ENCODE measurements at places on chromosomes 7 and 10.
A peak's percentile ranks its signal among the peaks of the same experiment; 100 is the strongest.

DNA sequence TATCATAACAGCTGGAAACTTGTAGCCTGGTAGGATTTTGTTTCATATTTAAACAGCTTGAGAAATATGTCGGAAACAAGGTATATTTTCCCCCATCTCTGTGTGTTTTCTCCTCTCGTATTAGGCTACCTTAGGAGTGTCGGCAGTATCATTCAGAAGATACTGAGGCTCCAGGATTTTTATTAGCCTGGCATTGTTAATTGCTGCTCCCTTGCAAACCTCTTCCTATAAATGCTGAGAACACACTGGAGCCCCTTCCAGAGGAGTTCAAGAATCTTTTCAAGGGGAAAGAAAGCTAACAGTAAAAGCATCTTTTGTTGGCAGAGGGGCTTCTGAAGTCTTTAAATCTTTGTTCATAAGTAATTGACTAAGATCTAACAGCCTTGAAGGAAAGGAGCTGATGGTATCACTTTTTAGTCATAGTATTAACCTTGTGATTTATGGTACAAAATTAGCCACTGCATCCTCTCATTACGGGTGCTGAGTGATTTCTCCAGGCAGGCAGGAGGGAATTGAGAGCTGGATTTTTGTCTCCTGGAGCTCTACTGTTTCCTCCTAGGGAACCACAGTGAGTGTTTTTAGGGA lies 998.7 kb downstream of the LRMDA start:
- DNase-seq, result no peak

DNA sequence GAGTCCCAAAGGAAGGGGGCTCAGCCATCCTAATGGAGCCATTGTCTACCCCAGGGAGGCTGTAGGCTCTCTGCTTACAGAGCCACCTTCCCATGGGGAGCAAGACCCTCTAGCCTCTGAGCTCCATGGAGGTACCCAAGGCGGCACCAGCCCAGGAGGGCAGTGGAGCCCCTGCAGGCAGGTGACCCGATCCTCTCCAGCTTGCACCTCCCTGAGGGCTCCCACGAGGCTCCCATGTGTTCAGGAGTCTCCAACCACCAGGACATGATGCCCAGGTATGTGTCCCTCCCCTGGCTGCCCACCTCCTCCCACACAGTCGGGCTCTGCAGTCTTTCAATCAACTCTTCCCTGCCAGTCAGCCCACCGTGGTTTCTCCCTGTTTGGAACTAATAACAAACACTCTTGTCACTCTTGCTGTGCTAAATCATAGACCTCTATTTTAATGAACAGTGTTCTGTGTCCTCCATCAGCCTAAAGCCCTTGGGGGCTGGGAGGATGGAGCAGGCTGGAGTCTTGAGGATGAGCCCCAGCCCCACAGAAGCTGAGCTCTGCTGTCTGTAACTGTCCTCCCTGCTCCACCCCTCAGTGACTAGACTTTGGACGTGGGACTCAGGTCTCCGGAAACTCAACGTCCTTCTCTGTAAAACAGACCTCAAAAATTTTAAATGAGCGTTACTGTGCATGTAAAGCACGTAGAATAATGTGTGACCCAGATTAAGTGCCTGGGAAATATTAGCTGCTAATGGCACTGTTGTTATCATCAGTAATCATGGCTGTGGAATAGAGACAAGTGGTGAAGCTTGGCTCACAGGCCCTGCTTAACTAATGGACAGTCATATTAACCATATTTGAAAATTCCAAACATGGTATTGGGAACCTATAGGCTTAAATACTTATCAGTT lies 298.9 kb downstream of the WDR37 start:
- no peak for DNase-seq

DNA sequence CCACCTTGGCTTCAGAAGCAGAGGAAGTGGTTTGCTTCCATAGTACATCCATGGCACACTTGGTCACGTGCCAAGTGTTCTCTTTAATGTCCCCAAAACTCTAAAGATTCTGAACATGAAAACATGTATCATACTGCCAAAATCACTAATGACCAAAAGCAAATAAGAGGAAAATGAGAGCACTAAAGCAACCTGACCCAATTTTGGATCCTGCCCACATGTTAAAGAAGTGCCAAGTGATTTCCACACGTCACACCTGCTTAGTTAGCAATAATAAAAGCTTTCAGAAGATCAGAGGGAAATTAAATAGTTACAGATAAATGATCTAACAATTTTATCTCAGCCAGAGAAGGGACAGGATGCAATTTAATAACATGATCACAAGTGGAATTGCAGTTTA lies 1170.0 kb downstream of the XPNPEP1 start:
- DNase-seq, result no peak

DNA sequence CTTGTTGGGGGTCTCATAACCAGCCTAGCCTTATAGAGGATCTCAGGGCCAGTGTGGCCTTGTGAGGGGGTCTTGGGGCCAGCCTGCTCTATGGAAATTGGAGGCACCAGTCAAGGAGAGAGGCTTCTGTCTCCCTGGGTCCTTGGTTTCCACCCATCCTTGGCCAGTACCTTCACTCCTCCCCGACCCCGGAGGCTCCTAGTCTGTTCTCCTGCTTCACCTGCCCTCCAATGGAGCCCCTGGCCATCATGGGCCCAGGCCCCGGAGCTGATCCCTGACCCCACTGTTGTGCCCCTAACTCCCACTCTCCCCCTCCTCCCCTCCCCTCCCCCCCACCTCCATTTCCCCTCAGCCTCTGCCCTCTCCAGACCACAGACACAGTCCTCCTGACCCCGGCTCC lies 29.7 kb downstream of the RASGEF1A start:
- DNase-seq, result no peak

DNA sequence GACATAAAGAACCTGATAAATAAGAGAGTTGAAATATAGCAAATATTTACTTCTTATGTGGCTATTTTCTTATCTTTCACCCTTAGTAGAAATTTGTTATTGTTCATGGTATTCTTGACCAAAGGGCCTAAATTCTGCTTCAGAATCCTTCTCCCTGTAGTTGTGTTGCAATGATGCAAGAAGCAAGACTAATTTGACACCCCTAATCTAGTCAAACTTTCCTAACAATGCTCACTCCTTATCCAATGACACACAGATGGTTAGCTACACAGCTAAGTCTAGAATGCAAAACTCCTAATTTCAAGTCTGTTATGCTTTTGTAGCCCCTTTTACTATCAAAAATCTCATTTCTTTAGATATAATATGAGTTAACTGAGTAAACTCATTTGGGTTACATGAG lies 56.1 kb downstream of the TWIST1 start:
- no peak for DNase-seq

GRCh38 chr7:44712012-44712411 lies 36.6 kb upstream of the ZMIZ2 start:
- DNase-seq, result peak; percentile 42
